ENCODE measurements at places on chromosomes 16 and 17.

- no peak for DNase-seq
Observed at GRCh38 chr16:72202014-72202413, 30.1 kb upstream of the PMFBP1 start.

- no peak for DNase-seq
Observed at GRCh38 chr16:89473791-89474414, 16.5 kb downstream of the ANKRD11 start.

DNA sequence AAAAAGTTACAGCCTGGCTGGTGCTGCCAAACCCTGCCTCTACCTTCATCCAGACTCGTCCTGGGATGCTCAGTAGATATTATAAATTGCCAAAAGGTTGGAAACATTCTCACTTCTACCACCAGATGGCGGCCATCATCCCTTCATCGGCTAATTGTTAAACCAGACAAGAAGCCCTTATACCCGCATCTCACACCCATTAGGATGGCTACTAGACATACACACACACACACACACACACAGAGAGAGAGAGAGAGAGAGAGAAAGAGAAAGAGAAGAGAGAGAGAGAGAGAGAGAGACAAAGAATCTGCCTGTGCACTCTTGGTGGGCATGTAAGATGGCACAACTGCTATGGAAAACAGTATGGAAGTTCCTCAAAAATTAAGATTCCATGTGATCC lies 15.0 kb upstream of the SCIMP start:
- DNase-seq: no peak

DNA sequence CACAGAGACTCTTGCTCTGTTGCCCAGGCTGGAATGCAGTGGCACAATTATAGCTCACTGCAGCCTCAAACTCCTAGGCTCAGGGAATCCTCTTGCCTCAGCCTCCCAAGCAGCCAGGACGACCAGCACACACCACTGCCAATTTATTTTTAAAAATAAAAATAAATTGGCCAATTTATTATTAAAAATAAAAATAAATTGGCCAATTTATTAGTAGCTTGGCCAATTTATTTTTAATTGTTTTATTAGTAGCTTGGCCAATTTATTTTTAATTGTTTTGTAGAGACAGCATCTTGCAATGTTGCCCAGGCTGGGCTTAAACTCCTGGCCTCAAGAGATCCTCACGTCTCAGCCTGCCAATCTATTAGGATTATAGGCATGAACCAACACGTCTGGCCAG lies 184.3 kb downstream of the FTO start:
- DNase-seq: no peak

- peak; percentile 24 for DNase-seq
Observed at GRCh38 chr16:22008215-22009059, 526 bp downstream of the MOSMO start.

- DNase-seq: no peak
Observed at GRCh38 chr16:46911038-46911437, 26.9 kb downstream of the GPT2 start.

DNA sequence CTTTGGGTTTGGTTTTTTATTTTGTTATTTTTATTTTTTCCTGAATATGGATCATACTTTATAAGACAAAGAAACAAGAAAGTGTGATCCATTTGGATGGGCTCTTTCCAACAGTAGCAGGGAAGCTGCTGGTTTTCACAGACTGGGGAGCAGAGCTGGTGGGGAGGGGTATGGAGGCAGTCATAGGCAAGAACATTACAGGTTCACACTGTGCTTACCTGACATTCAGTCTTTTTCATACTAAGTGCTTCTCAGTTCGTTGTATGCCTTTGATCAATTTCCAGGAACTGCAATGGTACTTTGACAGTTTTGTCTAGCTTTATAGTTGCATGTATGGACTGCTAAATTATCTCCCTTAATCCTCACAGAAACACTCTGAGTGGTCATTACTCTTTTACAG lies 27.7 kb downstream of the BEAN1 start:
- no peak for DNase-seq

DNA sequence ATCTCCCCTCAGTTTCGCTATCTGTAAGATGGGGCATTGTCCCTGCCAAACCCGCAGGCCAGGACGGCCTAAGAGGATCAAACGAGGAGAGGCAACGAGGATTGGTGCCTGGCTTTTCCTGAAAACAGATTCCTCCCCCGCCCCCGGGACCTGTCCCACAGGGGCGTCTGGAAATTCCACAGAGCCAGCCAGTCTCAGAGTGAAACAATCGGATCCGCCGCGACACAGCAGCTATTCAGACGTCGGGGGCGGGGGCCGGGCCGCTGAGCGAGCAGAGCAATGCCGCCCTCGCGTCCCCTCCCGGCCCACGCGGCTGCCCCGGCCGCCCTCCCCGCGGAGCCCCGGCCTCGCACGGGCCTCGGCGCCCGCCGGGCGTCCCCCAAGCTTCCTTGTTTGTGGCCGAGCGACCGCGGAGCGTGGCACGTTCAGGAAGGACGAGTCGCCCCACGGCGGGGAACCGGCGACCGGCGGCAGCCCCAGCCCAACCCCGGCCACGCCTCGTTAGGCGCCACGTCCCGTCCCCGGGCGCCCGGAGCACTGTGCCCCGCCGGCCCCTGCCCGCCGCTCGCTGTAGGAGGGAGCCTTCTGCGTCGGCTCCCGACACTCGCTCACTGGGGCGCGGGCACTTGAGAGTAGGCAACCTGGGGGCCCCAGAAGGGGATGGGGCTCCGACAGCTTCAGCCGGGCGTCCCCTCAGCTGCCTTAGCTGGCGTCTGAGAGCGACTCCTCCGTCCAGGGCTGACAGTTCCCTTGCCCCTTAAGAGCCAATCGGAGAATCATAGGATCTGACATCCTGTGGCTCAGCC lies 29.6 kb upstream of the PHOSPHO1 start:
- peak; percentile 72 for DNase-seq

DNA sequence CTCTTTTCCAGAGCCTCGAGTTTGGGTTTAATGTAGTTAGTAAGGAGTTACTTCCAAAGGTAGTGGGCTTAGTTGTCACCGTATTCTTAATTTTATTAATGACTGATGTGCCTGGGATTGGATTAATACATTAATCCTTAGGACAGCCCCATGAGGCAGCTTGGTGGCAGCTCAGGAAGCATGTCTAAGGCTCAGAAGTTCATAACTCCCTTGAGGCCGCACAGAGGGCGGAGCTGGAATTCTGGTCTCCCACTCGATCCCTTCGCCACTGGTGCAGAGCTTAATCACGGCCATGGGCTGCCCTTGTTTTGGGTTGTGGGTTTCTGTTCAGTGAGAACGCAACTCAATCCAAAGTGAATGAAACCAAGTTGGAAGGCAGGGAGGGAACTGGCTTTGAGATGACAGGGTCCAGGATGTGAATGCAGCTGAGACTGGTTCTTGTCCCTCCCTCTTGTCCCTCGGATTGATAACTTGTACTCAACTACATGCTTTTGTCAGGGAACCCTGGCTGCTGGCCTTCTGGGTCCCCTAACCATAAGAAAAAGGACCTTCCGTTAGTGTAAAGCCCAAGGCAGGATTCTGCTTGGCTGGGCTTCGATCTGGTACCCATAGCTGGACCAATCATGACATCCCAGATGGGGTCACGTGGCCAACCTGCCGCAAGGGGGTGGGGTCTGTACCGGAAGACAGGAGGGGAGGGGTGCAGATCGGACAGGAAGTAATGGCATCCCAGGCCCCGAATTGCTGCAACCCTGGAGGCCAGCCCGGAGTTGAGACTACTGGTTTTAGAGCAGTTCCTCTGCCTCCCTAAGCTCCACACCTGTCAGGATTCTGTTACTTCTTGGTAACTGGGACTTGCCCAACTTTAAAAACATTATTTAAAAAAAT lies 45.4 kb downstream of the SNX20 start:
- no peak for DNase-seq

GRCh38 chr17:41676058-41676419 lies 12.6 kb upstream of the EIF1 start:
- no peak for DNase-seq

DNA sequence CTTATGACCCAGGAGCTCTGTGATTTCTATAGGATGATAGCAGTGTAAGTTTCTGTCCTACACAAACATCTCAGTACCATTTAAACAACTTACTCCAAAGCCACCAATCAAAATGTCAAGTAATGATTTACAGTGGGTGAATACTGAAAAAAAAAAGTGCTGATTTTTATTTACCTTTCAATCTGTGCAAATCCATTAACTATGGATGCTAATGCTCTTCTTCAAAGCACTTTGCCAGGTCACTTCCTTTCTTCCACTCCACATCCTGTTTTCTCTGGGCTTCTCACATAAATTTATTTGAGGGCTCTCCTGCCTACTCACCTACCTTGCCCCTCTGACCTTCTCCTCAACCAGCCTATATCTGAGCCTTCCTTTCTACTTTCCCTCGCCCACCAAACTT lies 101.6 kb downstream of the SKAP1 start:
- no peak for DNase-seq

DNA sequence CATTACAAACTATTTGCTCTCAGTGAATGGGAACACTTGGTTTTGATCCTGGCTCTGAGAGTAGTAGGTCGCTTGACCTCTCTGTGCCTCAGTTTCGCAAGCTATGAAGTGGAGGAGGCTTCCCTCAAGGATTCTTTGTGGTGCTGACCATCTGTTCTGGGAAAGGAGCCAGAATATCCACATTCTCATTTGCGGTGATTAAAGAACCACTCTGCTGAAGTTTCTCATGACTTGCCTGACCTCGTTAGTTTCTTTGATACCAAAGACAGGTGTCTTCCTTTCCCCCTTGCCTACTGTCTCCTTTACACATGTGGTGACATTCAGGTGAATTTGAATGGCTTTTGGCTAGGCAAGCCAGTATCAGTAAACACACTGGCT lies 116.0 kb downstream of the SNX29 start:
- DNase-seq: no peak

GRCh38 chr17:74775409-74776043 lies 619 bp downstream of the NAT9 start:
- no peak for DNase-seq

DNA sequence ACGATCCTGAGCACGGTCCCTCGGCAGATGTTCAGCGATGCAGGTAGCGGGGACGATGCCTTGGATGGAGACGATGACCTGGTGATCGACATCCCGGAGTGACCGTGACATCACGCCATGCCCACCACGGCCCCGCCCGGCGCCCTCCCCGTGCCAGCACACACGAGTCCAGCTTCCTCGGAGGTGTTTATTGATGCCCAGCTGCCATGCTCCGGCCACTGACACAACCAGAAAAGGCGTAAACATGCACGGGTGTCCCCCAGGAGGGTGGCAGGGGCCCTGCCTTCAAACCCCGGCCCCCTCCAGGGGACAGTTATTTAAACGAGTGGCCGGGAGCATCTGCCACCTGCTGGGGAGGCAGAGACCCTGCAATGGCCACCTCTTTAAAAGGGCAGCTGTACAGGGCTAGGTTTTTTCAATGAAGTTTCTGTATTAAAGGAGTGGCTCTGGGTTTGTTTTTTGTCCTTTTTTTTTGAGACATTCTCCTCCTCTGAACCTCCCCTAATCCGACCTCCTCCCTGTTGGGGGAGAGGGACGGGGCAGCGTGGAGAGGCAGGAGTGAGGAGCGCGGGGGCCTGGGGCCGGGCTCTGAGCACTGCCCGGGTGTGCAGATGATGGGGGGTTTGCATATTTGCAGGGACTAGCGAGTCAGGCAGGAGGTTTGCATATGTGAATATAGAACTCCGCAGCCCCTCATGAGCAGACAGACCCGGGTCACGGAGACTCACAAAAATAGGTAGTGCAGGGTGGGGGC lies 5.3 kb downstream of the DOC2A start:
- DNase-seq: no peak

- no peak for DNase-seq
Observed at GRCh38 chr17:17142556-17142955, 63.6 kb downstream of the PLD6 start.

DNA sequence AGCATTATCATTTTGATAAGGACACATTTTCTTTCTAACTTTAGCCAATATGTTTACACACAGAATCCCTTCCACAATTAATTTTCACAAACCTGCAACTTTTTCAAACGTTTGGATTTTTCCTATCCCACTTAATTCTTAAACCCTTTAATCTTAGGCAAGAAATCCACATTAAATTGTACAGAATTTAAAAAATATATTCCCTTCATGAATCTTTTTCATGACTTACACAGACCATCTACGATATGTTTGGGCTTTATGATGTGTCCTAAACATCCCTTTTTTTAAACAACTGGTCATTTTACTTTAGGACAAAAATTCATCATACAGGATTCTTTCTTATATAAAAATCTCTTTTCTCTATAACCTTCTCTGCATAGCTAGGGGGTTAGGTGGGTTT lies 241.5 kb upstream of the CNTNAP4 start:
- DNase-seq: no peak

DNA sequence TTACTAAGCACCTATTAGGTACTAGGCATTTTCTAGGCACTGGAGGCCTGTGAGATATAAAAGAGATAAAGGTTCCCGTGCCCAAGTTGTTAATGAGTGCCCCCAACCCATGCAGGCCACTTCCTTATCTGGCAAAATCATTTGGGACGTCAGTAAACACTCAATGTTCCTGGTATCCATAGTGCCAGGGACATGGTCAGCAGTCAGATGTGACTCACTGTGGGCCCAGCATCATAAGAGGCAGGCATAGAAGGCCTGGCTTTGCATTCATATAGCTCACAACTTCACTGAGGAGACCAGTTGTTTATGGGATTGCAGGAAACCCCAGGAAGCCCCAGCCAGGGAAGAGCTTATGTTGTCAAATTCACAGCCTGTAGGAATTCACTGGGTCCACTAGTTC lies 81.1 kb downstream of the MRC2 start:
- DNase-seq: no peak

DNA sequence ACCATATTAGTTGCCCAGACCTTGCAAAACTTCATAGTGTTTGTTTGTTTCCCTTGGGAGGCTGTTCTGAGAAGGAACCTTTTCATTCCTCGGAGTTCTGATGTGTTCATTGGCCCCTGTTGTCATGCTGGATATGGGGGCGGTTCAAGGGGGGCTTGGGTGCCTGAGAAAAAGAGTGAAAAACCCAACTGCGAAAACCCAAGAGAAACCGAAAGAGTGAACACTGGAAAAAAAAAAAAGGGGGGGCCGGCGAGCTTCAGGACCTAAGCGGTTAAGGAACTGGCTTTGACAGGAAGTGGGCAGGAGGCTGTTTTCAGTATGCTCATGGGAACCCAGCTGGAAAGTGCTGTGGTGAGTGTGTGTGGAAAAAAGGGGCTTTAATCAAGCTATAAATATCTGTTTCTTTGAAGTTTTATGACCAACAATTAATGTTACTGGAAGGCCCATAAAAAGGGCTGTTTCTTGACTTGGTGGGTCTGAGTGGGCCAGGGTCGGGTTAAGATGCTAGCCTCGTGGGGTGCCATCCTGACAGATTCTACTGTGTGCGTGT lies 510.7 kb downstream of the MAF start:
- no peak for DNase-seq

DNA sequence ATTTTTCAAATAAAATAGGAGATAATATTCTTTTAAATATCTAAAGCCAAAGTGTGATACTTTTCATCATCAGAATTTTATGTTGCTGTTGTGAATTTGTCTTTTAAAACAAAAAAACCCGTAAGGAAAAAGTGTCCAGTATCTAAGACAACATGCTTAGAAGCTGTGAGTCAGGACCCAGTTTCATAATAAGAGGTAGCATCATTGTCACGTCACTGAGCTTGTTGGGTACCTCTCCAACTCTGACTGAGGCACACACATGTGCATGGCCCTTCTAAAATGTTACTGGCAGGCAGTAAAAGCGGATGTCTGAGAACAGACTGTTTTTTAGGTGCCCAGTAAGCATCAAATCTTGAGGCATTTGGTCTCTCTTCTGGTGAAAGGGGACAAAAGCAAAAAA lies 2.5 kb downstream of the CIAPIN1 start:
- no peak for DNase-seq
